ENCODE measurements at places on chromosomes 16 and 17.
A peak's percentile ranks its signal among the peaks of the same experiment; 100 is the strongest.

DNA sequence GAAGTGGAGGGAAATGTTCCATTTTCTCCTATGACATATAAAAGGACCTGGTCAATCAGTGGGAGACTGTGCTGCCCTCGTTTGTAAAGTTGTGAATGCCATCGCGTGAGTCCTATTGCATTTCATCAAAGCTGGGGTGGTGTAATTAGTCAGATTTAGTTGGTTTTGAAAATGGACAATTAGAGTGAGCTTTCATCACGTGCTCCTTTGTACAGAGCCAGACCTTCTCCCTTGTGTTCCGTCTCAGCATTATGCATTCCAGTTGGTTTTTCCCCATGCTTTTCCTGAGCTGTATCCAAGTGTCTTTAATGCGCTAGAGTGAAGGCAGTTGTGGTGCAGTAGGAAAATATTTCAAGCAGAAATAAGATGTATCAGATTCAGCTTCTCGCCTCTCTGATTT is 10.4 kb downstream of the SEC14L1 start:
- no peak for DNase-seq

GRCh38 chr17:31008374-31009041 is 37.7 kb downstream of the RNF135 start:
- peak; percentile 38 for DNase-seq

DNA sequence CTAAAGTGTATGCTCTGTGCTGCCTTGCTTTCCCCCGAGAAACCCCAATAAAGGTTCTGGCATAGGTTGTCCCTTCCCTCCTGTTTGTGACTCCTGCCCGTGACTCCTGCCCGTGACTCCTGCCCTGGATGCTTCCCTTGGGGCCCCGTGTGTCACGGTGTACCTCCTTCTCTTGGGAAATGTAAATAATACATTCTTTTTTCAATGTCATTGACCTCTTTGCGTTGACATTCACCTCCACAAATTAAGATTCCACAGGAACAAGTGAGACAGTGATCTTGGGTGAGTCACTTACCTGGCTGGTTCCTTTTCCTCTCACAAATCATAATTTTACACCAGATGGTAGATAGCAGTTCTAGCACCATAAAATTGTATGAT is 632 bp downstream of the CCL15 start:
- DNase-seq: no peak

GRCh38 chr16:9081843-9082242 is 9.6 kb upstream of the HAPSTR1 start:
- no peak for DNase-seq

GRCh38 chr16:68297908-68298307 is 12.8 kb downstream of the SLC7A6OS start:
- DNase-seq: no peak
